Ammon's horn (tissue), 1 donor: ENCODE measurements at places on chromosomes 5 and 9.

GRCh38 chr5:124277767-124278545 lies 468.5 kb downstream of the ZNF608 start:
- no peak for DNase-seq

- peak; percentile 47 for DNase-seq
Observed at GRCh38 chr9:15509931-15510788, 610 bp downstream of the PSIP1 start.

DNA sequence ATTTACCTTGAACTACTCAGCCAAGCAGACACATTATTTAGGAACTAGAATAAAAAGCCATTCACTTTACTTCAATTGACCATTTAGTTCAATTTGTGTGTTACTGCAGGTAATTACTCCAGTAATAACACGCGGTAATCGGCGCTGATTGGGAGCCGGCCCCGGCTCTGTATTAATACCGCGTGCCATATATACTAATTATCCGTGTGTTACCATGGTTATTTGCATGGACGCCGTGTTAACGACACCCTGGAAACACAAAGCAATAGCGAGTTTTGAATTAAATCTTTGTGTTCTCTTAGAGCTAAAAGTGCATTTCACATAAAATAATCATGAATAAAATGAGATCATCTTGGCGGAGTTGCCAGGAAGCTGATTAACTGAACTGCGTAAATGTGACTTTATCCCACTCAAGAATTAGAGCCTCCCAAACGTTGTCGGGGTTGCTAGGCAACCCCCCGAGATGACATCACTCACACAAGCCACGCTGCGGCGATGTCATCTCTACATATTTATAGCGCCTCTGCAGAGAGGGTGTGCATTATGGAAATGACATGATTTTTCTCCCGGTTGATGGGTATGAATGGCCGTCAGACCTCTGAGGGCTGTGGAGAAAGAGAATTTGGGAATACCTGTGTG lies 41.4 kb upstream of the RNU6ATAC start:
- DNase-seq, result peak; percentile 76

- DNase-seq, result no peak
Observed at GRCh38 chr5:148734518-148734917, 80.2 kb upstream of the HTR4 start.

DNA sequence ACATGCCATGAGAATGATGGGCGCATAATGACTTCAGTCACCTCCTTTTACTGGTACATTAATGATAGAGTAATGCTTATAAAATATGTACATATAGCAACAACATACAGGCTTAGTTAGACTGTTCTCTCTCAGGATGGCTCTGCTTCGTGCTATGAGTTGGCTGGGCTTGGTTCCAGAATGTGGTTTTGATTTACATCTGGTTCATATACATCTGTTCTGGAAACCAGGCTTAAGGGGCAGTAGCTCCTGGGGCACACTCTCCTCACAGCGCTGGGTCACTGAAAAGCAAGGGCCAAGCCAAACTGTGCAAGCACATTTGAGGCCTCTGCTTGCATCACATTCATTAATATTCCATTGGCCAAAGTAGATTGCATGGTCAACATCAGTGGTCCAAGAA lies 44.9 kb downstream of the PCSK1 start:
- DNase-seq, result no peak
